ENCODE measurements at places on chromosomes 6 and 20.

- DNase-seq, result no peak
Measured at GRCh38 chr6:141229296-141229695, 903.4 kb upstream of the GJE1 start.

- no peak for DNase-seq
Measured at GRCh38 chr6:148747471-148748165, 788 bp downstream of the UST start.

DNA sequence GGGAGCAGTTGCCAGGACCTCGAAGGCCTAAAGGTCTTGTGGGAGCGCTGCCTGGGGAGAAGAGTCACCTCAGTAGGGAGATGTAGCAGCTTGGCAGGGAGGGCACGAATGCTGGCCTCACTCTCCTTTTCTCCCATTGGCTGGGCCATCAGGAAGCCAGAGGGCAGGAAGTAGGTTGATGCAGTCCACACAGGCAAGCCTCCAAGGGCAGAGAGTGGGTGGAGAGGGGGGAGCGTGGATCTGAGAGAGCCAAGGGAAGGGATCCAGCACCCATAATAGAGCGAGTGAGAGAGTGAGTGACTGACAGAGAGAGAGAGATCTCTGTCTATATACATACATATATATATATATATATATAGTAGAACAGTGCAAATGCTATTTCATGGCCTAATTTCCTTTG lies 215.3 kb upstream of the LRFN2 start:
- no peak for DNase-seq

GRCh38 chr6:13406781-13407180 lies 78.4 kb upstream of the TBC1D7 start:
- DNase-seq, result no peak

GRCh38 chr20:41380551-41381193 lies 14.1 kb upstream of the EMILIN3 start:
- DNase-seq, result no peak

- peak; percentile 18 for DNase-seq
Measured at GRCh38 chr6:5464099-5464885, 203.0 kb downstream of the FARS2 start.

DNA sequence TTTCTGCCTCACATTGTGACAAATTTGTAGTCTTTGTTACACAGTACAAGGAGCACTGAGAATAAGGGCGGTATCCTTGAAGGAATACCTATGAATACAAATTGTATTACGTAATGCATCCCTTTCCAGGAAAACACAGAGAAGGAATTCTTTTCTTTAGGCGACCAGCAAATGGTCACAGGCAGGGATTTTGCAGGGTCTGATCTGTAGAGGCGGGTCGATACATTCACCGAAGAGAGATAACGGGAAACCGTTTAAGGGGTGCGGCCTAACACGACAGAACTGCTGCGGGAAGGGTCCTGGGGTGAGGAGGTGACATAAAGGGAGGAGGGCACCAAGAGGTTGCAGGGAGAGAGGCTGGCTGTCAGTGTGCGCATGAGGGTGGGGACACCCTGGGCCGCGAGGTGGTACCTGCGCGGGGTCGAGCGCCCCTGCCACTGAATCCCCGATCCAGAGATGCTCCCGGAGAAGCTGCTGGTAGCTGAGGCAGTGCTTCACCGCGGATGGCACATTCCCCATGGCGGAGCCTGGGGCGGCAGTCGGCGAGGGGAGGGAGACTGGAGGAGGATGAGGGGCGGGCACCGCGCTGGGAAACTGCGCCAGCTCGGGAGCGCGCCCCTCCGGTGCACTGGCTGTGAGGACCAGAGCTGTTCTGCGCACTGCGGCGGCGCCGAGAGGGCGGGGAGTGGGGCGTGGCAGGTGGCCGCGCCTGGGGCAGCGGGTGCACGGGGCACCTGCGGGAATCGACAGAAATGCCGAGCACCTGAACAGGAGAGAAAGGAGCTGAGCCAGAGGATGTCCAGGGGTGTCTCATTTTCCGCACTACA lies at the start of gene HMGCLL1:
HMGCLL1 (minus strand) TSS at position 656 of the 827 bp plus-strand sequence; CDS start at position 519, 137 bp downstream.
- DNase-seq, result no peak

- DNase-seq, result no peak
Measured at GRCh38 chr6:34909320-34909883, 20.3 kb downstream of the ANKS1A start.

- DNase-seq, result peak; percentile 79
Measured at GRCh38 chr6:170344631-170345576, 38.3 kb downstream of the FAM120B start.

- DNase-seq, result no peak
Measured at GRCh38 chr6:72182337-72183246, 296.2 kb downstream of the RIMS1 start.

GRCh38 chr6:17032988-17033634 lies 68.7 kb upstream of the STMND1 start:
- peak; percentile 94 for DNase-seq

- DNase-seq, result no peak
Measured at GRCh38 chr6:150697515-150697914, 97.8 kb downstream of the PLEKHG1 start.

- DNase-seq, result no peak
Measured at GRCh38 chr6:111207141-111207858, 120.0 kb downstream of the SLC16A10 start.

GRCh38 chr20:46398963-46399362 lies 7.5 kb downstream of the ELMO2 start:
- DNase-seq, result no peak

GRCh38 chr6:5172041-5172653 lies 87.0 kb downstream of the PPP1R3G start:
- no peak for DNase-seq

GRCh38 chr20:14142964-14143627 lies 147.8 kb downstream of the MACROD2 start:
- DNase-seq, result peak; percentile 34

GRCh38 chr20:58892932-58893224 lies 40.4 kb downstream of the GNAS start:
- DNase-seq, result no peak

GRCh38 chr6:35288834-35289233 lies 8.8 kb upstream of the DEF6 start:
- DNase-seq, result no peak

GRCh38 chr6:75128878-75129570 lies 76.8 kb downstream of the COL12A1 start:
- DNase-seq, result peak; percentile 18

GRCh38 chr6:56386717-56387116 lies 139.3 kb upstream of the COL21A1 start:
- no peak for DNase-seq

GRCh38 chr6:20644667-20645370 lies 110.6 kb downstream of the CDKAL1 start:
- DNase-seq, result no peak

GRCh38 chr20:61835301-61835700 lies 230.4 kb downstream of the TAF4 start:
- DNase-seq, result no peak

GRCh38 chr6:2990932-2991506 lies 8.7 kb upstream of the NQO2 start:
- DNase-seq, result no peak

DNA sequence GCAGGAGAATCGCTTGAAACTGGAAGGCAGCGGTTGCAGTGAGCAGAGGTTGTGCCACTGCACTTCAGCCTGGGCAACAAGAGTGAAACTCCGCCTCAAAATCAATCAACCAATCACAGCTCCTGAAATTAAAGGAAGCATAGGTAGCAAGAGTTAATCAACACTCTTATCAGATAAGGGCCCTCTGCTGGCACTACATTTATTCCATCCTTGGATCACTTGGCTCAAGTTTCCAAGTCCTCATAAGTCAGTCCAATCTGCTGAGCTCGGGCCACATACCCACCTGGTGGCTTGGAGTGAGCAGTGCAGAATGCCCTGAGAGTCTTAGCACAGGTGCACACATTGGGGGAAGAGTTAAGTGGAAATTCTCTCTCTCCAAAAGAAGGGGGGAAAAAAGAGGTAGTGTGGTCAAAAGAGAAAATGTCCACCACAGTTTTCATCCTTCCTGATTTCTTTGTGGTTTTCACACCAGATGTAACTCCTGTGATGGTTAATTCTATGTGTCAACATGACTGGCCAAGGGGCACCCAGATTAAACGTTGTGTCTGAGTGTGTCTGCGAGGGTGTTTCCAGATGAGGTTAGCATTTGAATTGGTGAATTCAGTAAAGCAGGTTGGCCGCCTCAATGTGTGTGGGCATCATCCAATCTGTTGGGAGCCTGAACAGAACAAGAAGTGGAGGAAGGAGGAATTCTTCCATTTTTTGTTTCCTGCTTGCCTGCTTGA lies 14.2 kb upstream of the FAM8A1 start:
- DNase-seq, result no peak

DNA sequence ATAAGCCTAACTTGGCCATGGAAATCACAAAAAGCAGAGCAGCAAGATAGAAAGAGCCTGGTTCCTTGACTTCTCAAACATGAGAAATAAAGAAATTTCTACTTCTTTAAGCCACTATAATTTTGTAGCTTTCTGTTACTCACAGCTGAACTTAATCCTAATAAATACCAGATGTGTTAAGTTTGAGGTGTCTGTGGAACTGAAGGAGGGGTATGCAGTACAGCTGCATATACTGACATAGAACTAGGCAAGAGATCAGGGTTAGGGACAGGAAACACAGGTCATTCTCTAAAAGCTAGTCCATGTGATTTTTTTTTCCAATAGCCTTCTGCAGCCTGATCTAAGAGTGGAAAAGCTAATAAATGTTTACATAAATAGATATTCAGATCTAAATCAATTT lies 123.9 kb downstream of the COL12A1 start:
- no peak for DNase-seq

Data from astrocyte of the cerebellum (primary cell).